ENCODE measurements at places on chromosomes 3 and 15.

DNA sequence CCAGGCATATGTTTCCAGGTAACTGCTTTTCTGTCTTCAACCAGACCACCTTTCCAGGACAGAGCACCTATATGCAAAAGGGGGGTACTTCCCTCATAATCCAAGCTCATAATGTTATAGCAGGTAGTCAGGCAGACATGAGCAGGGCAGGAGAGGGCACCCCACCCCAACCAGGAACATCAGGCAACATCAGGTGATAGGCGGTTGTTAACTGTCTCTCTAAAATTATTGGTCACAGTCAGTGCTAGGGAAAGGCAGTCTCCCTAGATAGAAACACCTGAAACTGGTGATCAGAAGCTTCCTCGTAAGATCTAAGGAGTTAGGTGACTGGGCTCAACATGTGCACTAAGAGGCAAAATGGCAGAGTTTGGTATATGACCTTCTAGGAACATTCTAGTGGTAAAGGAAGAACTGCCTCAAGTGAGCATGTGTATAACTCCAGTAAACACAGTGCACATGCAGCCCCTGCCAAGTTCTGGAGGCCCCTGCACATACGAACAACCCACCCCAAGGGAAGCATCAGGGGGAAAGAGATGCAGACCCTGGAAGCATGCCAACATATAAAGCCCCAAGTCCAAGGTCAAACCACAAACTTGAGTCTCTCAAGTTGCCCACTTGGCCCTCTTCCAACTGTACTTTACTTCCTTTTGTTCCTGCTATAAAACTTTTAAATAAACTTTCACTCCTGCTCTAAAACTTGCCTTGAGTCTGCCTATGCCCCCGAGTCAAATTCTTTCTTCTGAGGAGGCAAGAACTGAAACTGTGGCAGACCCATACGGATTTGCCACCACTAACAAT is 270.9 kb downstream of the ULK4 start:
- no peak for DNase-seq

GRCh38 chr15:85393210-85393609 is 12.8 kb downstream of the AKAP13 start:
- DNase-seq = no peak

GRCh38 chr3:128794770-128795649 is 69.0 kb downstream of the RAB7A start:
- no peak for DNase-seq

DNA sequence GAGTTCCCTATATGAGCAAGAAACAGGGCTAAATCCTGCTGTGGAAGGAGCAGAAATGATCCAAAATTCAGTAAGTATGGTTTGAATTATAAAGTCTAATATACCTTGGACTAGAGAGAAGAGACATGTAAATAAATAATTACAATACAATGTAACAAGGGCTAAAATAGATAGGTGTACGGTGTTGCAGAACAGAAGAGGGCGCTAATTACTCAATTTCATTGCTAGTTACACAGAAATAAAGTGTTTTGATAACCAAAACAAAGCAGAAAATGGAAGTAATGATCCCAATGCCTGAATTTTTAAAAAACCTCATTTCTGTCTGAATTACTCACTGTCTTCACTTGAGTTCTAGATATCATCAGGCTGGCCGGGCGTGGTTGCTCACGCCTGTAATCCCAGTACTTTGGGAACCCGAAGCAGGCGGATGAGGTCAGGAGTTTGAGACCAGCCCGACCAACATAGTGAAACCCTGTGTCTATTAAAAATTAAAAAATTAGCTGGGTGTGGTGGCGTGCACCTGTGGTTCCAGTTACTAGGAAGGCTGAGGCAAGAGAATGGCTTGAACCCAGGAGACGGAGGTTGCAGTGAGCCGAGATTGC is 8.3 kb upstream of the PLCH1 start:
- no peak for DNase-seq

DNA sequence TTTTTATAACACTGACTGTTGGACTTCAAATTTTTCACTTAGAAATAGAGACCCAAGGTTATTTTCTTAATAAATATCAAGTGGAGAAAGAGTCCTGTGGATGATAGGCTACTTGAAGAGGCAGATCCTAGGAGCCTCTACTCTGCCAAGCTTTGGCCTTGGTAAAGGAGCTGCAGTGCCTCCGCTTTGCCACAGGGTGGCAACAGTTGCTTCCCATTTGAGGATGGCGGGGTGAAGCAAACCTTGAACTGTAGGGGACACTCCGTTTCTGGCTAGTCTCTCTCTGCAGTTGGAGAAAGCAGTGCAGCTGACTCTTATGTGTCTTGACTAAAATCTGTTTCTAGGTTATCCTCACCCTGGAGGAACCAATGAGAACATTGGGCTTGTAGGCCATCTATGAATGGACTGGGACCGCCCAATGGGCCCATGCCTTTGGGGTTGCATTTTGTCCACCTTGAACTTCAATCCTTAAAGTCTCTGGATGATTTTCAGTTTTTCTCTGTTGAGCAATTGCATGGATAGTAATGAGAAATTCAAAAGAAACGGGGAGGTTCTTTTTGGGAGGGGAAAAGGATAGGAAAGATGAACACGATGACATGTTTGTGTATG is 9.8 kb downstream of the SCG5 start:
- no peak for DNase-seq

DNA sequence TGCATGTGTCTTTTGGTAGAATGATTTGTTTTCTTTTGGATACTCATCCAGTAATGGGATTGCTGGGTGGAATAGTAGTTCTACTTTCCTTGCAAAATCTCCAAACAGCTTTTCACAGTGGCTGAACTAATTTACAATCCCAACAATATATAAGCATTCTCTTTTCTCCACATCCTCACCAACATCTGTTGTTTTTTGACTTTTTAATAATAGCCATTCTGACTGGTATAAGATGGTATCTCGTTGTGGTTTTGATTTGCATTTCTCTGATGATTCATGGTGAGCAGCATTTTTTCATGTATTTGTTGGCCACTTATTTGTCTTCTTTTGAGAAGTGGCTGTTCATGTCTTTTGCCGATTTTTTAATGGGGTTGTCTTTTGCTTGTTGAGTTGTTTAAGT is 55.8 kb downstream of the ST8SIA2 start:
- no peak for DNase-seq

DNA sequence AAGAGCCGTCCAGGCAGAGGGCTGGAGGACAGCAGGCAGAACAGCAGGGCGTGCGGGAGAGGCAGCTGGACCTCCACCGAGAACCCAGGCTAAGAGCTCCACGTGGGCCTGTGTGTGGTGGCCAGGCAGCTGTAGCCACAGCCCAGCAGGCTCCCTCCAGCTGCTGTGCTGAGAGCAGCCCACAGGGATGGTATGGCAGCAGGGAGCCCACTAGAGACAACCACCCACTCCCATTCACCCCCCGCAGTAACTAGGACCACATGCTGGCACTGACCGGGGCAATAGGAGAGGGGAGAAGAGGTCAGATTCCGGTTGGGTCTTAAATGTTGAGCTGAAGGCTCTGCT is 25.6 kb upstream of the MUSTN1 start:
- DNase-seq = no peak

- no peak for DNase-seq
Observed at GRCh38 chr15:38378161-38378560, 75.8 kb upstream of the FAM98B start.

DNA sequence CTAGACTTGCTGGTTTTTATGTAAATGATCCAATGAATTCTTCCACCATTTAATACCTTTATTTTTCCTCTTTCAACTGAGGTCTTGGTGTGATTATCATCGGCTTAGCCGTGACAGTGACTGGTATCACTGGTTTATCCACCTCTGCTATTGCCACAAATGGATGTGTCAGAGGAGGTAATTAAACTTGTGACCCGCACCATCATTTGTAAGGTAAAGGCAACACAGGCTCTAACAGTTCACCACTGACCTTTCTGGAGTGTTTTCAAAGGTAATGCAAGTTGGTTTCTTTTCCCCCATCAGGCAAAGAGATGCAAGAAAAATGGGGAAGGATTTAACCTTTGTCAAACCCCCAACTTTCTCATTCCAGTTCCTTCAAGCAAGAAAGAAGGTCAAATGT is 19.7 kb downstream of the SLC12A1 start:
- no peak for DNase-seq

GRCh38 chr15:67941648-67942310 is 101.9 kb upstream of the RNU6-1 start:
- no peak for DNase-seq

DNA sequence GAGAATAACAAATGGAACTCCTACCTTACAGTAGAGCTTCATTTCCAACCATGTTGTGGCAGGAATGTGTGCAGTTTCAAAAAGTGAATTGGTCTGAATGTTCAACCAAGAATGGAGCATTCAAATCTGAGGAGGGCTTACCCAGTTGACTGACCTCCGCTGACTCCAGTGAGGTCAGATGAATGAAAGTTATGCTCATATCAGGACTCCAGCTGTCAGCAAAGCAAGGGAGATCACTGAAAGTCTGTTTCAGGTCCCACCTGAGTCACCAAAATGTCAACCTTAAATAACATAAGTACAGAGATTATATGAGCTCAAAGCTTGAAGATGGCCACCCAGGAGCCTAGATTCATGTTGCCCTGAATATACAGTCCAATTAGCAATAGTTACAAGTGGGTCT is 473.5 kb downstream of the RBMS3 start:
- no peak for DNase-seq

- DNase-seq = no peak
Observed at GRCh38 chr15:68218847-68219798, 10.4 kb downstream of the CLN6 start.

- DNase-seq = no peak
Observed at GRCh38 chr15:66936861-66937582, 128.4 kb upstream of the SMAD3 start.

DNA sequence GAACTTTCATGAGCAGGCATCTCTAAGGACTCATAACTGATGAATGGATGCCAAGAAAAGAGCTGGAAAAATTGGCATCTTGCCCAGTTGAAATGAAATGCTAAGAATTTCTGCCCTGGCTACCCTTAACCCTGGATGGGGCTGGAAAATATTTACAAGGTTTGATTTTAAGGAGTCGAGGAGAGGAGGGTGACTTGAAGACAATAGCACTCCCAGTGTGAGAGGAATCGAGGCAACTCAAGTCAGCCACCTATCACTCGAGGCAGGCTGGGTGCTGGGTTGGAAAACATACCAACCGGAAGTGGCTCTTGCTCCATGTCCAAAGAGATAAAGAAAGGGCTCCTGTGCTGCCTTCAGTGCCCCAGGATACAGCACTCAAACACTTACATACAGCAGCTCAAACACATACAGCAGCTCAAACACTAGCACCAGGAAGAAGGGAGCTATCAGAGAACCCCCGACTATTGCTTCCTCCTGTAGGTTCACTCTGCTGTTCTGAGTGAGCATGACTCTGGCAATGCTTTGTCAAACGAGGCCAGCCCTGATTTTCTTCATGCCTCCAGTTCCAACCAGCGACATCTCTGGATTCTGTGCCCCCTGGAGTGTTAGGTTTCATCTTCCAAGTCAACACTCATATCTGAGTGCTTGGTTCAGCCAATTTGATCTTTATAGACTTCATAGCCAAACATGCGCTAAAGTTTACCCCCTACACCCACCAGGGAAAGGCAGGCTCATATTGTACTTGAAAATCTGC is 4.9 kb downstream of the PRICKLE2 start:
- no peak for DNase-seq

DNA sequence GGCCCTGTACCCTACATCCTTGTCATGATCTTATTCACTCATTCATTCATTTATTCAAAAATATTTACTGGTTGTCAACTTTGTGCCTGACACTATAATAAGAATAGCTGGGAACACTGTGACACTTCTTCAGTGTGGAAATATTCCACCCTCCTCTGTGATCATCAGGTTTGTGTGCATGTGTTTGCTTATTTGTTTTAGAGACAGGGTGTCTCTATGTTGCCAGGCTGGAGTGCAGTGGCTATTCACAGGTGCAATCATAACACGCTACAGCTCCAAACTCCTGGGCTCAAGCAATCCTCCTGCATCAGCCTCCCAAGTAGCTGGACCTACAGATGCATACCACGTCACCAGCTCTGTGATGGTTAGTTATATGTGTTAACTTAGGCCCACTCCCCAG is 50.0 kb upstream of the PLCL2 start:
- no peak for DNase-seq

GRCh38 chr15:69463182-69463756 is 10.7 kb downstream of the RPLP1 start:
- DNase-seq = no peak

Measured in activated naive CD4-positive, alpha-beta T cell (primary cell).